ENCODE measurements at places on chromosomes 2 and 18.

- H3K27me3 ChIP-seq, result peaks cover 59% of the 10 kb centered on the region
- peaks cover 33% of the 10 kb centered on the region for H3K4me1 ChIP-seq
- DNase-seq, result peak; percentile 24
- H3K27ac ChIP-seq, result no peak overlapping the region
Observed at GRCh38 chr2:199458806-199459285, 1.1 kb upstream of the SATB2 start.

DNA sequence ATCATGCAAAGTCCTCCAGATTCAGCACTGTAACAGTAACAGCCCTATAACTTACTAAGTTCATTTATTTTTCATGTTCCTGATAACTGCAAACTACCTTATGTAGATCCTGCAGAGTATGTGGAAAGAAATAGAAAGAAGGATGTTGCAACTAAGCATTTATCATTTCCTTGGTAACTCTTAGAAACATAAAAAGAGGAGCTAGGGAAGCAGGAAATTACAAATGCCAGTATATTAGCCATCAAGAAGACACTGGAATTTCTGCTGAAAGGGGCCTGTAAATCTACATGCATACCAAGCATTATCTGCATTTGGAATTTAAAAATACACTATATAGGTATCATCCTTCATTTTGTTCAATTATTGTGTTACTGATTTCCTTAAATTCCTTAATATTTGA is 66.8 kb downstream of the PDE11A start:
- no peak overlapping the region for H3K27ac ChIP-seq
- H3K27me3 ChIP-seq, result peaks cover 2% of the 10 kb centered on the region
- no peaks in the 10 kb centered on the region for H3K36me3 ChIP-seq
- DNase-seq, result no peak
- no peak overlapping the region for H3K4me3 ChIP-seq
- H3K4me1 ChIP-seq, result no peaks in the 10 kb centered on the region

DNA sequence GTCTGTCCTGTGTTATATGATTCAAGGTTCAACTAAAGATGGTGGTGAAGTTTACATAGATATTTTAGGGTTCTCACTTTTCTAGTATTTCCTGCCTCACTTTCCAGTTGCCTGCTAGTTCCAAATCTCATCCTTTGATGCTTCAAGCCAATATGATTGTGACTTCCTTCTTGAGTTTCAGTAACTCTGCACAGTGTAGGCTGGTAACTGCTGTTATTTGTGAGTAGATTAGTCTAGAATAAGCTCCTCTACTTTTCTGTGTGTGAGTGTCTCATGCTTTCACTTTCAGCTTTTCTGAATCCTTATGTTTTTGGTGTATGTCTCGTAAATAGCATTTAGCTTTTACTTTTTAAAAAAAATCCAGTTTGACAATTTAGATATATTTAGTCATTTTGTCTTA is 42.6 kb downstream of the GALNT1 start:
- DNase-seq, result no peak
- H3K27me3 ChIP-seq, result no peaks in the 10 kb centered on the region
- peaks cover 35% of the 10 kb centered on the region for H3K4me1 ChIP-seq
- H3K36me3 ChIP-seq, result peaks cover 19% of the 10 kb centered on the region

DNA sequence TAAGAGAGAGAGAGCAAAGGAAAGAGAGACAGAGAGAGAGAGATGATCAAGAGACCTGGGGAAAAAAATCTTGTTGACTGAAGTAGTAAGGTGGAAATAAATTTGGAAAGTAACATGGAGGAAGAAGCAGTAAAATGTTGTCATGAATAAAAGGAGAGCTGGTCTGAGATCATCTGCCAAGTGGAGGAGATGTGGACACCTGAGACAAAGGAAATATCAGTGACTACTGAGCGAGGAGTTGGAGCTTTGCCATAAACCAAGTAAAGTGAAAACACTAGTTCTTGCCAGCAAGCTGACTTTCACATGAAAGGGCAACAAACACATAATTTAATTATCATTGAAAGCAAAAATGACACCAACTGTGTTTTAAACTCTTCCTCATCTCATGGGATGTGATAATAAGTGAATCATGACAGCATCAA is 49.0 kb upstream of the DSG1 start:
- no peak overlapping the region for H3K4me3 ChIP-seq
- no peaks in the 10 kb centered on the region for H3K27me3 ChIP-seq
- H3K27ac ChIP-seq, result no peak overlapping the region
- no peaks in the 10 kb centered on the region for H3K36me3 ChIP-seq

DNA sequence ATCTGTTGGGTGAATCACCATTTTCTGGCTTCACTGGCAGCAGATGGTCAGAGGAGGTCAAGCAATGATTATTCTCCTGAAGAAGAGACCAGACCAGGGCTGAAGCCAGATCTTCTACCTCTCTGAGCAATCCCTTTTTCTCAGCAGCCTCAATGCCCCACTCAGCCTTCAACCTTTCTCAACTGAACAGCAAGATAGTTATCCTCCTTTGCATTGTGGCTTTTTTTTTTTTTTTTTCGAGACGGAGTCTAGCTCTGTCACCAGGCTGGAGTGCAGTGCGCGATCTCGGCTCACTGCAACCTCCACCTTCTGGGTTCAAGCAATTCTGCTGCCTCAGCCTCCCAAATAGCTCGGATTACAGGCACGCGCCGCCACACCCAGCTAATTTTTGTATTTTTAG is 50.5 kb downstream of the ZFP36L2 start:
- H3K4me1 ChIP-seq, result peaks cover 82% of the 10 kb centered on the region
- no peaks in the 10 kb centered on the region for H3K36me3 ChIP-seq

DNA sequence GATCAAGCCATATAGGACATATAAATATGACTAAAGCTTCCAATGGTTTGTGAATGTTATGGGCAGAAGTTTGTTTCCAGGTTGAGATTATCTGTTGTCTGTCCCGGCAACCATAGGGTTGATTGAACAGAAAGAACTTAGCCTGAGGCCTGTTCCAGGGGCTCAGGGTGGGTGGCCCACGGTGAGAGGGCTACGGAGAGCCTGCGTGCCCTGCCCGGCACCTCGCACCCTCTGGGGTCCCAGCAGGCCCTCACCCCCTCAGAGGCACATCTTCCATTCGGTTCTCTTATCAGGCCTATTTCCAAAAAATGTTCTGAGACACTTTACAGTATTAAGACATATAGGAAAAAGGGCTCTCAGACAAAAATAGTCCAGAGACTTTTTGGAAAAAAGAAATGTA is 40.4 kb upstream of the LDLRAD4 start:
- peaks cover 33% of the 10 kb centered on the region for H3K4me1 ChIP-seq
- H3K4me3 ChIP-seq, result no peak overlapping the region
- no peaks in the 10 kb centered on the region for H3K36me3 ChIP-seq
- H3K27me3 ChIP-seq, result peaks cover 13% of the 10 kb centered on the region
- no peak for DNase-seq
- no peak overlapping the region for H3K27ac ChIP-seq

DNA sequence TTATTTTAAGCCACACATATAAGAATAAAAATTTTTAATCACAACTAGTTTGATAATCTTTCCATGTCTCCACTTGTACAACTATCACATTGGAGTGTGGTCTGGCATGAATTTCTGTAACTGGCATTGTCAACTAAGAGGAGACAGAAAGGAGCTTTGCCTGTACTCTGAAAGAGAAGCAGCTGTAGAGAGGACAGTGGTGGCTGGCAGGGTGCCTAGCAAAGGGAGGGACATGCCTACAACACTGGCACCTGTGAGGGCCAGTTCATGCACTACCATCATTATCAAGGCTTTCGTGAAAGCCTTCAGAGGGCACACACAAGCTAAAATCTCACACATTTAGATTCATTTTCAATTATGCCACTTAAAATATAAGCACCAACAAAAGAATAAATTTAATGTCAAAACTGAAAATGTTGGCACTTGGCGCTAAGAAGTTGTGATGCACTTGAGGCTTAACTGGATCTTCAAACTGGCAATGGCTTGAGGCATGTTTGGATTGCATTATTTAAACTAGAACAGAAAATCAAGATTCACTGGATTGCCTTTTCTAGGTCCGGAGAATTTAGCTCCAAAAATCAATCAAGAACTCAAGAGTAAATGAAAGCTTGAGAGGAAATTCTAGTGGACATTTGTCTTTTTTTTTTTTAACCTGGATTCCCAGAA is 238.6 kb downstream of the ZNF385B start:
- H3K27me3 ChIP-seq, result peaks cover 2% of the 10 kb centered on the region
- no peaks in the 10 kb centered on the region for H3K36me3 ChIP-seq
- H3K4me1 ChIP-seq, result no peaks in the 10 kb centered on the region
- H3K27ac ChIP-seq, result no peak overlapping the region
- DNase-seq, result no peak

DNA sequence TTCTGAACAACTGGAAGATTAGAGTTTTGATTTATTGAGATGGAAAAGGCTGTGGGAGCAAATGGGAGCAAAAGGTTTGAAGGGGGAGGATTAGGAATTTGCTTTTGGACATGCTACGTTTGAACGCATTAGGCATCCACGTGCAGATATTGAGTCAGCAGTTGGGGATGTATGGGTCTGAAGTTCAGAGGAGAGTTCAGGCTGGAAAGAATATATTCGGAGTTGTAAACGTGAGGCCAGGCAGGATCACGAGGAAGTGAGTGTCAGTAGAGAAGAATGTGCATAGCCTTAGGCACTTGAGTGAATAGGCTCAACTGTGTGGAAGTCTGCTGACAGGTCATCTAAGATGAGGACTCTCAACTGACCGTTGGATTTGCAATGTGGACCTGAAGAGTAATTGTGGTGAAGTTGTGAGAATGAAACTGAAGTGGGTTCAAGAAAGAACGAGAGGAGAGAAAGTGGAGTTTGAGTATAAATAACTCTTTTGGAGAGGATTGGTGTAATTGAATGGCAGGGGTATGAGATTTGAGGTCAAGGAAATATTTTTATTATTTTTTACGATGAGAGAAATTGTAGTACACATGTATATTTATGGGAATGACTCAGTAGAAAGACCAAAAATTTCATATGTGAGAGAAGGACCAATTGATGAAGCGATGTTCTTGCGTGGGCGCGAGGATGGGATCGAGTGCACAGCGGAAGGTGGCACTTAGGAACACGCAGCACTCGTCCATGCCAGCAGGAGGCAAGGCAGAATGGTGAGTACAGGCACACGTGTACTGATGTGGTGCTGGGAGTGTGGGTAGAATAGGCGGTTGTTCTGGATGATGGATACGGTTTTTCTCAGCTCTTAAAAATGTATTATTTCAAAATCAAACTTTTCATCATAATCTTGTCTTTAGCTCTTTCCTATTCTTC is 40.5 kb upstream of the POLE4 start:
- H3K36me3 ChIP-seq, result no peaks in the 10 kb centered on the region
- DNase-seq, result no peak
- H3K4me1 ChIP-seq, result peaks cover 13% of the 10 kb centered on the region
- peaks cover 29% of the 10 kb centered on the region for H3K27me3 ChIP-seq
- H3K27ac ChIP-seq, result no peak overlapping the region
- no peak overlapping the region for H3K4me3 ChIP-seq

DNA sequence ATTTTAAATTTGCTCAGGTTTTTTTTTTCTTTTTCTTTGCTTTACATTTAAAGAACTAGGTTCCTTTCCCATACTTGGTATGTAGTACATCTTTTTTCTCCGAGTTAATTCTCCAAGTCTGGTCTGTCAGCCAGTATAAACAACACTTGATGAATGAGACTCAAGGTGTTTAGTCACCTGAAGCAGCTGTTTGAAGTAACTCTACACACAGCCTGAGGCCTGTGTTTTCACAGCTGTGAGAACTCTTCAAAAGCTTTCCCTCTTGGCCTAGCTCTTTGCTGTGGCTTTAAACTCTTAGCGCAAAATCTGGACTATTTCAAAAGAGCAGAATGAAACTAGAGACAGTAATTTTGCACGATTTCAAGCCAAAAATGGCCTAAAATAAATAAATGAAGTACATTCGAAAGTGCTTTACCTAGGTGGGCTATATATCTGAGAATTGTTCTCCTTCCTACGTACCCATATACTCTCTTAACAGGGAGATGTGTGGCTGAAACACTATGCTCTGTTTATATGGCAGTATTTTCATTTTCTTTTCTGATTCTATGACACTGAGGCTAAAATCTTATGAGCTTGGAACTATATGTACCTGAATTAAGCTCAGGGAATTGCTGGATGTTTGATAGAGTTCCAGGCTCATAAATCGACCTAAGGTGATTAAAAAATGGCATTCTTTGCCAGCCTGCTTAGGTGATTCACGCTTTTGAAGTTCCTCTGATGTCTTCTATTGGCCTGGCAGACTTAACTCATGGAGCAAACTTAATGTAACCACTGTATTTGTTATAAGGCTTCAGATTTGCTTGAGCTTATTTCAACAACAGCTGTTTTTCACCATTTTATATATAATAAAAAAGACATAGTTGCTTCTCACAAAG is 1044.1 kb upstream of the ZEB2 start:
- no peaks in the 10 kb centered on the region for H3K36me3 ChIP-seq
- H3K4me3 ChIP-seq, result no peak overlapping the region
- no peaks in the 10 kb centered on the region for H3K27me3 ChIP-seq
- DNase-seq, result no peak
- no peak overlapping the region for H3K27ac ChIP-seq
- no peaks in the 10 kb centered on the region for H3K4me1 ChIP-seq

DNA sequence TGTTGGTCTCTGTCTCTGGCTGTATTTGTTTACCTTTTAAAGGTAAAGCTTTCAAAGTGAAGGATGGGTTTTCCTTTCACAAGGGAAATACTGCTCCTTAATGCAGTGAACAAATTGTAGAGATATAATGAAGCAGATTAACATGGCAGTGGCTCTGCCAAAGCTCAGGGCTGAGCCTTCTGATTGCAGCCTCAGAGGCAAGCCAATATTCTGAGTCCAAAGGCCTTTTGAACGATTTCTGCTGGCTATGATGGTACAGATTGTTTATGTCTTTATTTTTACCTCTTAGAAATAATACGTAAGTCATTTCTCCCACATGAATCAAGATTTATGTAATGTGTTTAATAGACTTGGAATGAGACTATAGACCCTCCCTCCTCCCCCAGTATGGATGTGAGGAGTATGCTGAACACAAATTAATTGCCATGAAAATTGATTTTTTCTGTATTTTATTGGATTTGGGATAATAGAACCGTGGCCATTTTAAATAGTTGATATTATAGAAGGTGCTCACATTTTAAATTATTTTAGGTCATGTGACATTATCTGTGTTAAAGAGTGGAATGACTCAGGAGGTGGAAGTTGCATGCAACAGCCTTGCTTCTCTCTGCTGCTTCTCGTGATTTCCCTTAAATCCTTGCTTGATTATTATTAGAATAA is 772 bp downstream of the SCN2A start:
- H3K4me1 ChIP-seq, result no peaks in the 10 kb centered on the region
- peaks cover 2% of the 10 kb centered on the region for H3K27me3 ChIP-seq
- H3K27ac ChIP-seq, result no peak overlapping the region
- DNase-seq, result no peak

DNA sequence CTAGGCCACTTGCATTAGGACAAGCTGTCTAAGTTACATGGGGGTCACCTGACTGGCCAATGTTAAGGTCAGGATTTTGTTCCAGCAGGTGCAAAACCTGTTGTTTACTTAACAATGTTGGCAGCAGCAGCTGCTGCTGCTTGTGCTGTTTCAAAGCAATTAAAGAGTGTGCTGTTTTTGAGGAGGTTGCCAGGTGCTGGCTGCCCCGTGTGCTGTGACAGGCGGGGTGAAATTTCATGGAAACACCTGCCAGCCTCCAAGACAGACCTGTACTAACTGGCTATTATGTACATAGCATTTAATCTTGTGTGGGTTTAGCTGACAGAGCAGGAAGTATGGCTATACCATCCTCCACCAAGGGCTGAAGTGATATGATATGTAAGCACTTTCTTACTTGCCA is 224.9 kb downstream of the ASXL3 start:
- no peak overlapping the region for H3K27ac ChIP-seq
- H3K27me3 ChIP-seq, result no peaks in the 10 kb centered on the region
- no peak overlapping the region for H3K4me3 ChIP-seq
- no peaks in the 10 kb centered on the region for H3K36me3 ChIP-seq
- H3K4me1 ChIP-seq, result no peaks in the 10 kb centered on the region

GRCh38 chr18:40133253-40133652 is 1821.8 kb upstream of the PIK3C3 start:
- no peak overlapping the region for H3K27ac ChIP-seq
- no peaks in the 10 kb centered on the region for H3K36me3 ChIP-seq
- no peak for DNase-seq
- H3K4me3 ChIP-seq, result no peak overlapping the region

Data from activated naive CD8-positive, alpha-beta T cell treated with anti-CD3 and anti-CD28 coated beads, Interleukin-2, amount 50 U/mL, for 24 hours (primary cell).